ENCODE measurements at places on chromosomes 2 and 18.
A peak's percentile ranks its signal among the peaks of the same experiment; 100 is the strongest.

- H3K4me1 ChIP-seq: peaks cover 24% of the 10 kb centered on the region
- peaks cover 10% of the 10 kb centered on the region for H3K27me3 ChIP-seq
- peaks cover 37% of the 10 kb centered on the region for H3K36me3 ChIP-seq
- DNase-seq: peak; percentile 57
- H3K27ac ChIP-seq: peak overlapping the region; percentile 80
- peak overlapping the region; percentile 34 for H3K4me3 ChIP-seq
These were observed 144.7 kb downstream of the TRIB2 start for GRCh38 chr2:12861344-12861930.

- H3K36me3 ChIP-seq: peaks cover 11% of the 10 kb centered on the region
- H3K27me3 ChIP-seq: no peaks in the 10 kb centered on the region
- H3K27ac ChIP-seq: no peak overlapping the region
- no peak for DNase-seq
These were observed 66.7 kb downstream of the KIAA1328 start for GRCh38 chr18:36895606-36896005.

GRCh38 chr2:108616751-108617161, 82.5 kb downstream of the LIMS1 start:
- peaks cover 89% of the 10 kb centered on the region for H3K4me1 ChIP-seq
- H3K27ac ChIP-seq: no peak overlapping the region
- H3K4me3 ChIP-seq: no peak overlapping the region
- H3K36me3 ChIP-seq: peaks cover 5% of the 10 kb centered on the region
- DNase-seq: no peak
- H3K27me3 ChIP-seq: no peaks in the 10 kb centered on the region

DNA sequence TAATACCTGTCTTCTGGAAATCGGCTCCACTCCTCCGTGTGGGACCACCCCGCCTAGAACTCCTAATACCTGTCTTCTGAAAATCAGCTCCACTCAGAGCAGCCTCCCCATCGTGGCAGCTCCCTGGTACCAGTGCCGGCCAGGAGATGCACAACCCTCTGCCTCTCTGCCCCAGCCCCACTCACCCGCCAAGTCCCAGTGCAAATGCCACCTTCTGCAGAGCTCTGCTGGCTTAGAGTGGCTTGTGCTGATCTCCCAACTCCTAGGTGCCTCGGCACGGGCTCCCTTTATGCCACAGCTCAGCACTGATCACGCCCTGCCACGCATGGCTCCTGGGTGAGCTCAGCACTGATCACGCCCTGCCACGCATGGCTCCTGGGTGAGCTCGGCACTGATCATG, 258.5 kb downstream of the HDAC4 start:
- H3K27me3 ChIP-seq: no peaks in the 10 kb centered on the region
- no peak overlapping the region for H3K27ac ChIP-seq
- H3K4me3 ChIP-seq: no peak overlapping the region
- H3K4me1 ChIP-seq: peaks cover 31% of the 10 kb centered on the region
- no peak for DNase-seq

- H3K27me3 ChIP-seq: peaks cover 18% of the 10 kb centered on the region
- no peak overlapping the region for H3K27ac ChIP-seq
- peak; percentile 34 for DNase-seq
- no peak overlapping the region for H3K4me3 ChIP-seq
These were observed 42.7 kb downstream of the CYP26B1 start for GRCh38 chr2:72104821-72105588.

Data from activated CD8-positive, alpha-beta memory T cell treated with anti-CD3 and anti-CD28 coated beads, Interleukin-2, amount 10 ng/mL, durations not matched to agents 7 days and 5 days (primary cell).